ENCODE measurements at places on chromosomes 7 and 10.

DNA sequence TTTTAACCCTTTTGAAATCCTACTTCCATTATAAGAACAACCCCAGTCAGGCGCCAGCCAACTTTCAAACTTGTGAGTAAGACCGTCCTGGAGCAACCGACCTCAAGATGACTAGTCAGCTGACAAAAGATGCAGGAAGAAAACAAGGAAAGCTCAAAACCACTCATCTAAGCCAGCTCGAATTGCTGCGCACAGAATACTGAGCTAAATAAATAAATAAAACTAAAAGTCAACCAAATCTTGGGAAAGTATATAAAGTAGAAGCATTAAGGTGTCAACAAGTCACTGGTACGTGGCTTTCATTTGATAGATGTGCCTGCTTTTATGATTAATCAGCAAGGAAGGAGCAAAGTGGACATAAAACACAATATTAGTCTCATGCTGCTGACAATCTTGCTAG lies 1269.8 kb downstream of the XPNPEP1 start:
- DNase-seq = no peak

DNA sequence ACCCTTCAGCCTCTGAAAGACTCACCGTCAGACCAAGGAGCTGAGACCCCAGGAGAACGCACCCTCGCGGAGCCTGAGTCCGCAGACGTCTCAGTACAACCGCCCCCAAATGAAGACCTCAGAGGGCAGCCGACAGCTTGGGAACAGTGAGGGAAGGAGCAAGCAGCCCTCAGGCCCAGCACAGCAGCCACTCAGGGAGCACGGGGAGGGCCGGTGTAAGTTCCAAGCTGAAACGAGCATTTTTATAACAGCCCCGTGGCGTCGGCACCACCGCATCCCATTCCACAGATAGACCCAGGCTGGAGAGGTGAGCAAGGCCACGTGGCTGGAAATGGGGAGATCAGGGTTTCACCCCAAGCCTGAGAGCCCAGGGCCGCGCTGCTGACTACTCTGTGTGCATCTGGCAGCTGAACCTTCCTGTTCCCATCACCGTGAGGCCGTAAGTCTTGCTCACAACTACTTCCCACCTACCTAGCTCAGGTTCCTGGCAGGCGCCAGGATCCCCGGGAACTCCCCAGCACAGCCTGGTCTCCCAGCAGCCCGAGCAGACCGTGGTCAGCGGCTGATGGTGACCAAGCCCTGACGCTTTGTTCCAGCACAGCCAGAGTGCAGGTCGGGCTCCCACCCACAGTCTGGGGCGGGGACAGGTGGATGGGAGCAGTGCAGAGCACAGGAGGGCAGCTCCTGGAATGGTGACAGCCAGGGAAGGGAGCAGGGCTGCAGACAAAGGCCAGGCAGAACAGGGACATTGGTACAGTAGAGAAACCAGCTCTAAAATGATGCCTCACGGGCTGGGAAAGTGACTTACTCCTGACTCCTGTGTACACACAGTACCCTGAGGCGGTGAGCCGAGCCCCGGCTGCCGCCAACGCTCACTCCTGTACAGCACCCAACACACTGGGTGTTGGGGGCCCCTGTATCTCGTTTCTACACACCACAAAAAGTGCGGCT lies 6.1 kb upstream of the NOM1 start:
- DNase-seq = no peak

DNA sequence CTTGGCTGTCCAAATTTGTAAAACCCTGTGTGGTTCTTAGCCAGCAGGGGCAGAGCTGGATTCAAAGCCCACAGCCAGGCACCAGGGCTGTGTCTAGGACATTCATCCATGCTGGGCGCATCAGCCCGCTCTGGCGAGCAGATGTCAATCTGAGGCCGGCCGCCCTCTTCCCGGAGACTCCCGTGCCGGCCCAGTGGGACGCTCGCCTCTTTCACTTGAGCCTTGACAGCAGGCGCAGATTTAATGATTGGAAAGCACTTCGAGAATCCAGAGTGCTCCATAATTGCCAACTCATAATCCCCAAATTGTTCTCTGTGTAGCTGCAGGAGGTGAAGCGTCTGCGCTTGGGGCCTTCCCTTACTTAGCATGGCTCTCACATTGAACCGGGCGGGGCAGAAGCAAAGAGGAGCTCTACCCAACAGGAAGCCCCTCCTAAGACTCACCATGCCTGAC lies 36.7 kb downstream of the SLIT1 start:
- no peak for DNase-seq

- DNase-seq = no peak
Observed at GRCh38 chr10:102159831-102160230, 7.6 kb downstream of the NOLC1 start.

- no peak for DNase-seq
Observed at GRCh38 chr10:8238986-8239385, 184.5 kb downstream of the GATA3 start.
